ENCODE measurements at places on chromosomes 12 and 14.
A peak's percentile ranks its signal among the peaks of the same experiment; 100 is the strongest.

- DNase-seq = no peak
Observed at GRCh38 chr12:112421363-112421762, 2.6 kb downstream of the PTPN11 start.

GRCh38 chr14:92783813-92784431, 10.2 kb upstream of the GOLGA5 start:
- no peak for DNase-seq

DNA sequence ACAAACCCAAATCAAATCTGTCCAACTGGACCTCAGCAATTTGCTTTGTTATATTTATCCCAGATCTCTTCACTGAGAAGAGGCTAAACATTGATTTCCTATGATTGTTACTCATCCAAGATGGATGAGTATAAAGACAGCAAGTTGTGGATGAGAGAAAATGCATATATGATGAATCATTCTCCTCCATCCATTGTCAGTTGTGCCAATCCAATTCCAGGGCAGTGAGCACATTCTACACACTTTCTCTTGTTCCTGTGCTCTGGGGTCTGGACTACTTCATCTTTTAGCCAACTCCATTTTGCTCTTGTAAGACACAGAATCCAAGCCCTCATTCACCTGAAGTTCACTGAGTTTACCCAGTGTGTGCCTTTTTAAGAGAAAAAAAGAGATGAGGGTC, 105.7 kb downstream of the GCH1 start:
- DNase-seq = no peak

DNA sequence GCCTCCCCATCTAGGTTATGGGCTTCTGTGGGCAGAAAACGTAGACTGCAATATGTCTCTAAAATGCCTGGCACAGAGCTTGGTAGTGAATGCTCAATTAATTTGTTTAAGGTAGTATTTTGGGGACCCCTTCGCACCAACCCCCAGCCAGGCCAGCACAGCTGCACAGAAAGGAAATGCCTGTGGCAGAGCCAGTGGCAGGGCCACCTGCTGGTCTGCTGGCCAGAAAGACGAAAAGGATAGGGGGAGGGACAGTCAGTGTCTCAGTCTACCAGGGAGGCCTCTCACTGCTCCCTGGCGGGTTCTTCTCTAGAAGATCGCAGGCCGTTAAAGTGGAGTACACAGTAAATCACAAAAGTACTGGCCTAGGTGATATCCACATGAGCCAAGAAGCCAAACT, 3.5 kb downstream of the RAB15 start:
- DNase-seq = no peak

DNA sequence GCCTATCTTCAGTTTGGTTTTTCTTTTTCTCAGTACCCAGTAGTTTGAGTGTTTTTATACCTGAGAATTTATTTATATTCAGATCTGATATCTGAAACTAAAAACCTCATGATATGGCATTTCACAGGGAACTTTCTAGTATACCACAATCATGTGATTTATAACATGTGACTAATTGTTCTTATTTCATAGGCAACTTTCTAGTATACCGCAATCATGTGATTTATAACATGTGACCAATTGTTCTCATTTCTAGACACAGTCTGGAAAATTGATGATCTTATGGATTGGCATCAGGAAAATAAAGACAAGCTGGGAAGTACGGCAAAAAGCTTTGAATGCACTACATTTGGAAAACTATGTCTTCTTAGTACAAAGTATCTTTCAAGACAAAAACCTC, 20.6 kb downstream of the ZNF268 start:
- DNase-seq = no peak

DNA sequence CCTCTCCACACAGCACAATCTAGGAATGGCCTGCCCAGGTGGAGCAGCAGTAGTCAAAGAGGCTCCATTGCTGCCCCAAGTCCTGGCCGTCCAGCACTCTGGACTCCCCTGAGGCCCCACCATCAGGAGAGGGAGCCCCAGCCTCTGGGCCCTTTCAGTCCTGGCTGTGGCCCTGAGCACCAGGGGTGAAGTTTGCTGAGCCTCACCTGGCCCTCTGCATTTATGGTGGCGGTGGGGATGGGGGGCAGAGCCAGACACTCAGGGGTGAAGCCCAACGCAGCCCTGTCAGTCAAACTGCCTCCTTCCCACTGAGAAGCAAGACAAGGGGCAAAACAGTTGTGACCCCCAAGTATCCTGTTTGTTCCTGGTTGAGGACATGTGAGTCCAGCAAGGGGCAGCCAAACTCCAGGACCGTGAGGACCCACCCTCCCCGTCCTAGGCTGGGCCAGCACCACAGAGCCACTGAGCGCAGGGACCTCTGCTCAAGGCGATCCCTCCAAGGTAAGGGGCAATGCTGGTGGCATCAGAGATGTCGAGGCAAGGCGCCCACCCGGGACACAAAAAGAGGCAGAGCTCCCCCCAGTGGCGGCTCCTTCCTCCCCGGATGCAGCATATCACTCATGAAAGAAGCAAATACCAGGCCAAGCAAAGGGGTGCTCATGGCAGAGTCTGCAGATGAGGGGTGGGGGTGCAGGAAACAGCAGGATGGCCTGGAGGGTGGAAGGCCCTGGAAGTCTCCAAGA, 4.8 kb upstream of the AMN start:
- peak; percentile 23 for DNase-seq

DNA sequence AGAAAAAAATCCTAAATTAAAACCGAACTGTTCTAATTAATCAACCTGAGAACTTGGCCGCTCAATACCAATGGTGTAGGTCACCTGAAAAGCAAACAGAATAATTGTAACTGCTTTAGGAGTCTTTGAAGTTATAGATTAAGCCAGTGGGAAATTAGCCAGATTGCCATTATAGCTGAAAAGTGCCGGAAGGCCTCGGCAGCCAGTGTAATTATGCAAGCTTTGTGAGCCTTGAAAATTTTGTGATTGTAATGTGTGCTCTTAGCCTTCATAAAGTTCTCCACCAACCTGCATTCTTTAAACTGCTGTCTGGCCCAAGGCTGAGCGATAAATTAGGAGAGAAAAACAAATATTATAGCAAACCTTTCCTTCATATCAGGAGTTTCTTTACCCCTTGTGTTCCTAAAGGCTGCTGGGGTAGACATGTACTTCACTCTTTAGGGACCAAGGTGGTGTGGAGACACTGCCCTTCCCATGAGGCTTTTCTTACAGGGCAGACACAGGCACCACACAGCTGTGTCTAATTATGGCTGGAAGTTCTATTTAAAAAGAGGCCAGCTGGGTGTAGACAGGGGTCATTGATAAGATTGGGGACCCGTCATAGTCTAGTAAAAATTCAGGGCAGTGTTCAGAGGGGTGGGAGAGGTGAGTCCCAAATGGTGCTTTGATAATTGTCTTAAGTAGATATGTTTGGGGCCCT, 991.2 kb downstream of the FLRT2 start:
- no peak for DNase-seq

GRCh38 chr14:61891170-61891569, 128.9 kb downstream of the SNAPC1 start:
- DNase-seq = no peak

GRCh38 chr14:22980672-22981089, 1.7 kb downstream of the AJUBA start:
- peak; percentile 34 for DNase-seq

DNA sequence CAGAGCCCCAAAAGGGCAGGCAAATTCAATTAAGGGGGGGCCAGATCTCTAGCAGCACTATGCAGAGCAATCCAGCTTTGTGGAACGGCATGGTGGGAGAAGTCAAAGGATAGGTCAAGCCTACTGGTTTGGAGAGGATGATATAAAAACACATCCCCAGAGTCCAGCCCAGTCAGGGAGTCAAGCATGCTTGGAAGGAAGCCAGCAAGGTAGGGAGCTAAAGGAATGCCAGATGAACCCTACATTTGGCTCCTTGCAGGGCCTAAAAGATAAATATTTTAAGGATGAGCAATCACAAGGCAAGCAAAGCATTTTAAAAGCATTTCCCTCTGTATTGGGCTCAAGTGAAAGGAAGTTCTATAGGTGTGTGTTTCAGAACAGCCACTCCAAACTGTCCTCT, 21.4 kb downstream of the KCTD10 start:
- no peak for DNase-seq

- DNase-seq = no peak
Observed at GRCh38 chr14:36518586-36519430, 1.2 kb downstream of the NKX2-1 start.

GRCh38 chr12:50537538-50537919, 32.7 kb downstream of the DIP2B start:
- no peak for DNase-seq

DNA sequence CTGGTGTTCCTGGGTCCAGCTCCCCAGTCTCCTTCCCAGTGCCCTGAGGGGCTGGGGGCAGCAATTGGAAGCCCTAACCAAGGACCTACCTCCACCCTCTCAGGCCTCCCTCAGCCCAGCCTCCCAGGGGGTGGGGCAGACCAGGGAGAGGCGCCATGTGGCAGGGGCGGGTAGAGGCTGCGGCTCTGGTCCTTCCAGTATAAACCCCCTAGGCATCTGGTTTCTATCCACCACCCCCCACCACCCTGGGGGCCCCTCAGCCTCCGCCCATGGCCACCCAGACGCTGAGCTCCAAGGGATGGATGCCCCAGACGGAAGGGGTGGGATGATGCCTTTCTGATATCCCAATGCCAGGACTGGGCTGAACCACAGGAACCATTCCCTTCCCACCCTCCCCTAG, 2.8 kb upstream of the SP7 start:
- DNase-seq = no peak

DNA sequence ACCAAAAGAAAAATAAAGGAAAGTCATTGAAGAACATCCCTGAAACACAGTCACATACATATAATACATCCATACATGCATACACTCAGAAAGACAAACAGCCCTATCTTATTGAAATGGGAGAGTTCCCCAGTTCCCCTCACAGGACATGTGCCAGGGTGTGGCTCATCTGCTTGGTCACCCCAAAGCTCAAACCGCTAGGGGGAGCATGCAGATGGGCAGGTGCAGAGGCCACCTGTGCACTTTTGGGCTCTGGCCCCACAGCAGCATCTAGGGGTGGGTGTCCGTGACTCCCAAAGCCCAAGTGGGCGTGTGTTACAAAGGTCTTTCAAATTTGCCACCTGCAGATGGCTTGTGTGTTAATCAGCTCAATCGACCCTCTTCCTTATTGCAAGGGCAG, 75.2 kb downstream of the CMAS start:
- no peak for DNase-seq

- no peak for DNase-seq
Observed at GRCh38 chr14:95313707-95314106, 6.0 kb downstream of the CLMN start.

GRCh38 chr14:36967892-36968555, 204.4 kb downstream of the SLC25A21 start:
- DNase-seq = no peak

- no peak for DNase-seq
Observed at GRCh38 chr14:100203962-100204834, 34.7 kb upstream of the YY1 start.

- no peak for DNase-seq
Observed at GRCh38 chr12:24738441-24738840, 210.5 kb downstream of the BCAT1 start.

- no peak for DNase-seq
Observed at GRCh38 chr12:31363831-31364230, 37.9 kb upstream of the SINHCAF start.

- no peak for DNase-seq
Observed at GRCh38 chr14:23694949-23695663, 58.9 kb downstream of the DHRS2 start.

- DNase-seq = no peak
Observed at GRCh38 chr12:51839310-51839947, 9.1 kb downstream of the FIGNL2 start.

GRCh38 chr14:90785876-90786450, 30.3 kb downstream of the TTC7B start:
- no peak for DNase-seq

DNA sequence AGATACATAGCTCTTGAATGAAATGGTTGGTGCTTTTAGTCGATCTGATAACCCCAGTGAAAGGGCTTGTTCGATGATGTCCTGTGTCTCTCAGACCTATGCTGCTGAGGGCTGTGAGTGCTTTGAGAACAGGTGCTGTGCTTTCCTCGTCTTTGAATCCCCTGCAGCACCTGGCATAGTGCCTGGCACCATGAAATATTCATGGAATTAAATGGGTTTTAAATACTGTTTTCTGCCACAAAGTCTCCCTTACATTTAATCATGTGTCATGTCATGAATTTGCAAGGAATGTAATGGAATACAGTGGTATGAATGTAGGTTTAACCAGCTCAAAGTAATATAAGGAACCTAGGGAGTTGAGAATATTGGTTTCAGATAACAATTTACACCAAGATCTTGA, 220.5 kb upstream of the PRICKLE1 start:
- DNase-seq = no peak

DNA sequence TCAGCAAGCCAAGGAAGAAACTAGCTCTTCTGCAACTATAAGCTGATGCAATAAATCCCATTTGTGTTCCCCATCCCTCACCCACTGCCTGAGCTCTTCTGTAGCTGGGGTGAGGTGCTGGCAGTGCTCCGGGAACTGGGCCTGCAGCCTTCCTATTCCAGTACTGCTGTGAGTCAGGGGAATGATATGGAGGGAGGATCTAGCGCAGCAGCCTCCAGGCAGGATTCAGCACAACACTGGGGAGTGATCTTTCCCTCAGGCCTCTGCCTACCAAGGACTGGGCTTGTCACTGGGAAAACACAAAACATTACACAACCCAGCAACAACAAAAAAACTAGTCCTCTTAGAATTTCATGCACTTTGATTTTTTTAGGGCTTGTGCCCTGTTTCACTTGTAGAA, 58.7 kb downstream of the ST8SIA1 start:
- no peak for DNase-seq

DNA sequence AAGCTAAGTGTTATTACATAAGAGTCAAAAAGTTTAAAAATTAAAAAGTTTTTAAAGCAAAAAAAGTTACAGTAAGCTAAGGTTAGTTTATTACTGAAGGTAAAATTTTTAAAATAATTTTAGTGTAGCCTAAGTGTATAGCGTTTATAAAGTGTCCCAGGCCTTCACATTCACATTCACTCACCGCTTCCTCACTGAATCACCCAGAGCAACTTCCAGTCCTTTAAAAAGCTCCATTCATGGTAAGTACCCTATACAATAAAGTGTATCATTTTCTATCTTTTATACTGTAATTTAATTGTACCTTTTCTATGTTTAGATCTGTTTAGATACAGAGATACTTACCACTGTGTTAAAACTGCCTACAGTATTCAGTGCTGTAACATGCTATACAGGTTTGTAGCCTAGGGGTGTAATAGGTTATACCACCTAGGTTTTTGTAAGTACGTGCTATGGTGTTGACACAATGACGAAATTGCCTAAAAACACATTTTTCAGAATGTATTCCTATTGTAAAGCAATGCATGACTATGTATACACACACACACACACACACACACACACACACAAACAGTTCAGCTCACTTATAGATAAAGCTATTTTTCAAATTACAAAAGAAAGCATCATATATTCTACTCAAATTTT, 3.7 kb downstream of the CLEC14A start:
- no peak for DNase-seq

Data from stimulated activated CD4-positive, alpha-beta T cell treated with anti-CD3 and anti-CD28 coated beads, TNF-alpha, amount 100 ng/mL, for 4 hours (primary cell).